ENCODE measurements at places on chromosomes 5 and 9.

GRCh38 chr5:118293378-118293777 lies 695.0 kb downstream of the DTWD2 start:
- no peak for DNase-seq

DNA sequence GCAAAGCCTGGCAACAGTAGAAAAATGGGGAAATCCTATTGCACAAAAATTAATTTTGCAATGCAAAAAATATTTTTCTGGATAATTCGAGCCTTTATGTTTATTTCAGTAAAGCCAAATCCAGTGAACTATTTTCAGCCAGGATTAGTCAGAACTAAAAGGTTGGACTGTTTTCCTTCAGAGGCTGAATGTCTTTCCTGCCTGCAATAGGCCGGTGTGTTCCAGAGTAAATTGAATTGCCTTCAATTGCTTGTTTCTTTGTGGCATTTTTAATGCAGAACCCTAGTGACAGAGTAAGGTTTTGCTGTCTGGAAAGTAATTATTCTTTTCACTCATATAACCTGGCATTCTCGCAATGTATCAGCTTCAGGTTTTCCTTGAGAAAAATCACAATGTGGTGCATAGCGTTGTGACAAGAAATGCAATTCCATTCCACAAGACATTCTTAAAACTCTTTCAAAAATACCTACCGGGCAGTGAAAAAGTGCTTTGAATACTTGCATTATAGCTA lies 183.7 kb downstream of the GLIS3 start:
- DNase-seq: no peak

DNA sequence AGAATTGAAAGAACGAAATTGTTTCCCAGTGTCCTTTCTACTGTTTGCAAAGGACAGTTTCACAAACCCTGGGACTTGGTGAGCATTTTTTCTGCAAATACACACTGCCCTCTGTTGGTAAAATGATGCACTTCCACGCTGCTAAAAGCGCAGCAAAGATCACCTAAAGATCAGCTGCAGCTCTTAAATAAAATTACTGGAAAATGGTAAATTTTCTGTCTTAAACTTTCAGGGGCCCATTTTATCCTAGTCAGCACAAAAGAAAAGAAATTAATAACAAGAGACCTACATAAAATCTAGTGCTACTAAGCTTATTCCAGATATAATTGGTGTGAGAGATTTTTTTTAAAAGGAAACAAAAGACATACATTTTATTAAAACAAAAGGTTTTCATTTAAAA lies 566.0 kb downstream of the CAAP1 start:
- DNase-seq: no peak

GRCh38 chr9:91948597-91949391 lies 1.2 kb downstream of the ROR2 start:
- DNase-seq: peak; percentile 4

DNA sequence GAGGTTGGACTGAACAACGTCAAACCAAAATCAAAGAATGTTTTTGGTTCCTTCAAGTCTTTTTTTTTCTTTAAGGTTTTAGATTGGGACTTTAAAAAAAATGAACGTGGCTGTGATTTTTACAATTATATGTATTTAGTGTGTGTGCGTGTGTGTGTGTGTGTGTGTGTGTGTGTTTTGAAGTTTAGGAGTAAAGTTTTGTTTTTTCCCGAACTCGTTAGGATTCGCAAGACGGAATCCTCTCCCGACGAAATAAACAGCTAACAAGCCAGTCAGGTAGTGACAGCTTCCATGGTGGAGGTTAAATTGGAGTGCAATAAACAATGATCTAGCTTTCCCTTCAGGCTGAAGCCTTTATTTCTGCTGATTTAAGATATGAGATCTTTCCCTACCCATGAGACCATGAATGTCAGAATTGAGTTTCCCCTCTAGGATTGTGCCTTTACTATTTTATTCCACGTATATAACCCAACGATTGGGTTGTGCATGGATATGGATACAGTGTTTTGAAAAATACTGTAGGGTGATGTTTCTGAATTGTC lies 1.2 kb downstream of the KIAA1958 start:
- no peak for DNase-seq

GRCh38 chr5:127801751-127802476 lies 98.7 kb downstream of the CCDC192 start:
- no peak for DNase-seq

GRCh38 chr5:93924628-93925027 lies 183.2 kb upstream of the POU5F2 start:
- DNase-seq: no peak

GRCh38 chr9:114155995-114156656 lies 789 bp downstream of the COL27A1 start:
- peak; percentile 17 for DNase-seq

DNA sequence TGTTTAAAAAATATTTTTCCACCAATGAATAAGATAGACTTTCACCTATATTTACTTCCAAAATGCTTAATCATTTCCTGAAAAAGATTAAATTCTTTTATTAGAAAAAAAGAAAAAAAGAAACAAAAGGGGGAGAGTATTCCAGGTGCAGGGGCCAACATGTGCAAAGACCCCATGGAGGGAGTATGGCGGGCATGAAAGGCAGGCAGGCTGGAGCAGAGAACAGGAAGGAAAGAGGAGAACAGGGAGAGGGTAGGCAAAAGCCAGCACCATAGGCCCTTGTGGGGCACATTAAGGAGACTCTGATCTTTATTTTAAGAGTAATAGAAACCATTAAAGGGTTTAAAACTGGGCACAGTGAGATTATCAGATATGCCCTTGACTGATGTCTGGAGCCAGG lies 16.5 kb upstream of the SAP30L start:
- no peak for DNase-seq

DNA sequence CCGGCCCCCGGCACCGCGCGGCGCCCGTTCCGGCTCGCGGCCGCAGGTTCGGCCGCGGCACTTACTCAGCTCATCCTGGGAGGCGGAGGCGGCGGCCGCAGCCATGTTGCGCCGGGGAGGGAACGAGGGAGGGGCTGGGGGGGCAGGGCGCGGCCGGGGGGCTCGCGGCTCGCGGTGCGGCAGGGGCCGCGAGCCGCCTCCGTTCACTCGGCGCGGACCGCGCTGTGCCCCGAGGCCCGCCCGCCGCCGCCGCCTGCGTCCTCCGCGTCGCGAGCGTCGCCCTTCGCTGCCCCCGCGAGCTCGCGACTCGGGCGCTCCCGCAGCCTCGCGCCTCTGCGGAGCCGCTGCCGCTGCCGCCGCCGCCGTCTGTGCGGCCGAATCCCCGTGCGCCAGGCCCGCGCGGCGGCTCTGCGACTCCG lies 735 bp downstream of the ECPAS start:
- peak; percentile 53 for DNase-seq

- DNase-seq: no peak
Observed at GRCh38 chr5:159560088-159560487, 229.8 kb upstream of the IL12B start.

GRCh38 chr9:133252301-133253020 lies 22.5 kb downstream of the ABO start:
- no peak for DNase-seq

- peak; percentile 68 for DNase-seq
Observed at GRCh38 chr5:119327018-119327417, 28.8 kb upstream of the TNFAIP8 start.

GRCh38 chr5:113735751-113736150 lies 222.3 kb downstream of the YTHDC2 start:
- no peak for DNase-seq

- no peak for DNase-seq
Observed at GRCh38 chr9:75418518-75418917, 330.2 kb downstream of the OSTF1 start.

GRCh38 chr5:107072440-107072839 lies 598.3 kb downstream of the EFNA5 start:
- DNase-seq: no peak

DNA sequence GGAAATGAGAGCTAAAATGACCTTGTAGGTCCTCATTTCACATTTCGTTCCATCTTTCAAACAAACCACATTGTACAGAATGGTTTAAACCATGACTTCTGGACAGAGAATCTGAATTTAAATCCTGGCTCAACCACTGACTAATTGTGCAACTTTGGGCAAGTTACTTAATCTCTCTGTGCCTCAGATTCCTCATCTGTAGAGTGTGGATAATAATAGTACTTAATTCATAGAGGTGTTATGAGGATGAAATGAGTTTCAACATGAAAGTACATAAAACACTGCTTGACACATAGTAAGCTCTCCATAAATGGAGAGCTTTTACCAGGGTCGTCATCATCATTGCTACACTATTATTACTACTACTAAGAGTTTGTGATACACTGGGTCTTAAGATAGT lies 46.3 kb upstream of the FOXE1 start:
- no peak for DNase-seq

DNA sequence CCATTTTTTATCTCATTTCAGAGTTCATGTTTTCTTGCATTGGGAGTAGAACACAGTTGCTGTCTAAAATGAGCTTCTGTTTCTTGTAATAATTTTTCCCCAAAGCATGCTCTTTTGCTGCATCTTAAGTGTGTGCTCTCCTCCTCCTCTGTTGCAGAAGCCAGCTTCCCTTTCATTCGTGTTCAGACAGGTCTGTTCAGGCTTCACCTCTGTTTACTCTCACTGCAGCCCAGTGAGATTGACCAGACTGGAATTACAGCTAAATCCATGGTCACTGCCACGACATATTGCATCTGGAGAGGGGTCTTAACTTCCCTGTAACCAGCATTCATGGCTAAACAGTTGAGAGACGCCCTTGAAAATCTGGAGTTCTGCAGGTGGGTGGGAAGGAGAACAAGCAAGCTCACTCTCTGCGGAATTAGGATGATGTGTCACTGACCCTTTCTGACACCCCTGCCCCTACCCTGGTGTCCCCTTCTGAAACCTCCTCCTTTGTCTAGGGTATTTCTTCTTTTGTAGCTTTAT lies 223.2 kb downstream of the FSTL4 start:
- DNase-seq: no peak

DNA sequence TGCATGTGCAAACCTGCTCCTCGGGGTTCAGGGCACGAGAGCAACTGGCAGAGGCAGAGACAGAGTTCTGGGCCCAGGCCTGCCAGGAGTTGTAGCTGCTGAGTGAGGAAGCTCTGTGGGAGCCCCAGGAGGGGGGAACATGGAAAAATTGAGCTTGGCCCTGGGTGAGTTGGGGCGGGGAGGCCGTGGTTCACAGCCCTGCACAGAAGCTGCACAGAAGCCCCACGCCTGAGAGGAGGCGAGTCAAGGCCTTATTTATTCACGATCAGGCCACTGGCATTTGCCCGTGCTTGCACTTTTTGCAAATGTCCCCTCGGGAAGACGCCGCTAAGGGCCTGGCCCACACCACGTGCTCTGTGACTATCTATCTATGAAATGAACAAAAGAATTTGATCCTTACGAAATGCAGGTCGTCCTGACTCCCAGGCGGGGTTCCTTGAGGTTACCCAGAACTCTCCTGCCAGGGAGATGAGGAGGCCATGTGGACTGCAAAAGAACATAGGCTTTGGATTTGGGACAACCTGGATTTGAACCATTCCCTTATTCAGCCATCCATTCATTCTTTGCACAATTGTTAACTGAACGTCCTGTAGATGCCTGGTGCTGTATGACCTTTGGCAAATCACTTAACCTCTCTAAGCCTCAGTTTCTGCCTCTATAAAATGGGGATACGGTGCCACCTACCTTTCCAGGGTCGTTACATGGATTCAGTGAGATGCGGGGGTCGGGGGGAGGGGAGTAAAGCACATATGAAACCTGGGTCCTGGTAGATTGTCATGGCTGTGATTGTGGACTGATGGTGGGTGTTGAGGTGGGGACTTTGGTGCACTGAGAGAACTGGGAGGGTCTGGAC lies 17.9 kb downstream of the COL27A1 start:
- DNase-seq: no peak

DNA sequence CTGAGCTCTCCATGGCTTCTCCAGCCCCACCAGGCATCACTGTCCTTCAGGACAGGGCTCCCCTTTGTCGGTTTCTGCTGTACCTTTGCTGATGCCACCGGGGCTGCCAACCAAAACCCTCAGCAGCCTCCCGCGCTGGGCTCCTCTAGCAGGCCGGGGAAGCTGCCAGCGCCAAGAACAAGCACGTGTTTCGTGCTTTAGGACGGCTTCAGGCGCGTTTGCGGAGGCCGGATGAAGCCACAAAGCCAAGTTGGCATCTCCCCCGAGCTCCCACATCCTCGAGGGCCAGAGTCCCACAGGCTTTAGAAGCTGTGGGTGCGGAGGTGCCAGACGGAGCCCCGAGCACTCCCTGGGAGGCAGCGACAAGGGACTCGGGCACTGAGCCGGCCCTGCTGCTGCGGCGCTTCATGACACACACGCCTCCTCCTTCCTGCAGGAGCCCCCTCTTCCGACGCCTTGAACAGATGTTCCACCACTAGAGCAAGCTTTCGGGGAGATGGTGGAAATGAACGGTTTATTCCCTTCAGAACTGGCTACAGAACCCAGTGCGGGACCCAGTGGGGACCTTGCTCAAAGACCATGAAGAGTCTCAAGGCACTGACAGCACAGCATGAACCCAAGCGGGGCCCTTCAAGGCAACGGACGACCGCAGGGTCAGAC lies 36.7 kb downstream of the SARDH start:
- peak; percentile 70 for DNase-seq

GRCh38 chr9:107730666-107731065 lies 241.1 kb upstream of the KLF4 start:
- DNase-seq: no peak

GRCh38 chr5:176562189-176562588 lies 13.0 kb downstream of the CDHR2 start:
- DNase-seq: peak; percentile 55

GRCh38 chr9:137506274-137506673 lies 43.9 kb downstream of the PNPLA7 start:
- DNase-seq: no peak

DNA sequence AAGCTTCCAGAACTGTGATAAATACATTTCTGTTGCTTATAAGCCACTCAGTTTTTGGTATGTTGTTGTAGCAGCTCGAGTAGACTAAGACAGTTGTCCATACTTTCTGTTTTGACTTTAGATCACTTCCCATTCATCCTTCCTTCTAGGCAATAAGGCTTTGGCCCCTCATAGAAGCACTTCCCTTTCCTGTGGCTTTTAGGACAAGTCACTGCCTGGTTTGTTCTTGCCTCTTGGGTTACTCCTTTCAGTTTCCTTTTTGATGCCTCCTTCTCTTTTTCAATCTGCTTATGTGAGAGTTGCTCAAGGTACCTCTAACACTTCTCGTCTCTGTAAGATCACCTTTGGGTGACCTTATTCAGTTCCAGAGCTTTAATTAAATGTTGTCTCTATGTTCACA lies 72.4 kb upstream of the NTRK2 start:
- no peak for DNase-seq

DNA sequence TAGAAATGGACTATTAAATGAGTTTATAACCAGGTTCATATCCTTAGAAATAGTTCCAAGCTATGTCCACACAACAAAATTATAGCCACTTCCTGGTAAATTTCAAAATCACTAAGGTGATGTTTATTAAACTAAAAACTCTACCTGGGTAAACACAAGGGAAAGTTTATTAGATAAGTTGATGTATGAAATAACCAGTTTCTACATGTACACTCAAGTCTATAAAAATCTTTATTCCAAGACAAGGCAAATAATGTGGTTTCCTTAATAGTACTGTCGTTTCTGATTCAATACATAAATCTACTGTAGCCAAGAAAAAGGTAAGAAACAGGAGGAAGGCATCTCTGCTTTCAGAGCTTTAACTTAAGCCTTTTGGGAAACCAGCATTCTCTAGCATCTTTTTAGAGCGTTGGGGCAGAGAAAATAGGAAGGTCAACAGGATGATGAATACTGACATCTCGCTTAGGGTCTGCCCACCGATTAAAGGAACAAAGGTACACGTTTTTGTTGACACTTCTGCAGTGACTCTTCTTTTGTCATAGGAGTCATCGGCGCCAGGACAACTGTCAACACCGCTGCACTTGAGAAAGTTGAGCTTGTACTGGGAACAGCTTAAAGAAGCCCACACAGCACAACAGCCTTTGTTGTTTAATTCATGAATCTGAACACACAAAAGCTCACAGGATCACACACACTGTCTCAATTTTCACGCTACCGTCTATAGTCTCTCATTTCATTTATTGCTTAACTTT lies 513.6 kb downstream of the SLCO4C1 start:
- DNase-seq: no peak
